ENCODE measurements at places on chromosomes 6 and 20.

DNA sequence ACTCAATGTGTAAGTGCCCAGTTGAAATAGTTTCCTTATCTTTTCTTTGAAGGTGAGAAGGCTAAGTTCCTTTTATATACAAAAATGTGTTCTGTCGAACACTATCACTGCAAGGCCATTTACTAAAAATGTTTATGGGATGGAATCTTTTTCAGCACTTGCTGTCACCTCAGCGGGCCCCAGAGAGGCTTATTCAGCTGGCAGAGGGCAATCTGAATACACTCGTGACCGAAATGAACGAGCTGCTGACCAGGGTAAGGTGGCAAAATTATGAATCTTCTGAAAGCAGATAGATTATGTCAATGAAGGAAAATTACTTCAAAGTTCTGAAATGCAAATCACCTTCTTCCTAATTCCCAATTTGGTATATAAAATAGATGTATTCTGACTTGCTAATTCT is 340.2 kb downstream of the ARHGAP18 start:
- no peak for DNase-seq

- no peak for DNase-seq
These were observed 78.4 kb downstream of the HDGFL1 start for GRCh38 chr6:22647719-22648118.

DNA sequence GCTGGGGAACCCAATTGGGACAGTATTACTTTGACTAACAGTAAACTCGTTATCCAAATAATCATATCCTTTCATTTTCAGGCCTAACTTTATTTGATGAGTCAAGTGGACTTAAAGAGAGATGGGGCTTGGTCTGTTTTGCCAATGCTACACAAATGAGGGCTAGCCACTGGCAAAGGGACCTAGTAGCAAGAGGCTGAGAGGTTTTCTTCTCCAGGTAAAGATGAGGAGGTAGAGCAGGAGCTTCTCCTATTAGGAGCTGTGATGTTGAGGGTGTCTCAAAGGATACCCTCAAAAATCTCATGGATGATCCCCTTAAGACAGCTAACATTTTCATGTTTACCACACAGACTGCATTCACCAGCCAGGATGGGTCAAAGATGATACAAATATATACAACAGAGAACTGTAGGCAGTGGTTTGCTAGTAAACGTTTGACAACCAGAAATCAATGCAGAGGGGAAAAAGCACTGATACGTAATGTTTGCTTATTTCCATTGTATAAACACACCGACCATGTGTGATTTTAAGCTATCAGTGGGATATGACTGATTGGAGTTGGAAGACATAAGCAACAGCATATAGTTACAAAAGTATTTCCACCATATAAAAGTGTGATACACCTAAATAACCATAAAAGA is 153.3 kb downstream of the IBTK start:
- no peak for DNase-seq

GRCh38 chr6:170179616-170180324 is 111.1 kb downstream of the DLL1 start:
- no peak for DNase-seq

DNA sequence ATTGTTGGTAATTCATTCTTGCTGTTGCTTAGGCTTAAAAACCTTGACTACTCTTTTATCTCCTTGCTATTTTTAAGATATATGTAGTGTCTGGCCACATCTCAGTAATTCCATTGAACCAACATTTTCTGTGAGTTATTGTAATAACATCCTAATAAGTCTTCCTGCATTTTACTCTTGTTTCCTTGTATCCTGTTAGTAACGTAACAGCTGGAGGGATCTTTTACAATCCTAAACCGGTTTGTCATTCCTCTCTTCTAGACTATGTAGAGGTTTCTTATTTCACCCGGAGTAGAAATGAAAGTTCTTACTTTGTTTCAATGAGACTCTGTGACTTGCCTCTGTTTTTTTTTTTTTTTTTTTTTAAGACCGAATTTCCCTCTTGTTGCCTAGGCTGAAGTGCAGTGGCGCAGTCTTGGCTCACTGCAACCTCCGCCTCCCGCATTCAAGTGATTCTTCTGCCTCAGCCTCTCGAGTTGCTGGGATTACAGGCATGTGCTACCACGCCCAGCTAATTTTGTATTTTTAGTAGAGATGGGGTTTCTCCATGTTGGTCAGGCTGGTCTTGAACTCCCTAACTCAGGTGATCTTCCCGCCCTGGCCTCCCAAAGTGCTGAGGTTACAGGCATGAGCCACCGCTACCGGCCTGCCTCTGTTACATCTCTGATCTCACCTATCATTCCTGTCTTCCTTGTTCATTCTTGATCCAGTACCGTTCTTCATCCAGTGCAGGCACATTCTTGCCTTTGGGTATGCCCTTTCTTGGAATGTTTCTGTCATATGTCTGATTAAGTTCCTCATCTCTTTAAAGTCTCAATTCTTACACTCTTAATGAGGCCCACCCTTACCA is 44.7 kb downstream of the NCOA3 start:
- no peak for DNase-seq

GRCh38 chr6:150272976-150273315 is 95.9 kb upstream of the IYD start:
- DNase-seq = no peak

- DNase-seq = no peak
These were observed 148.6 kb upstream of the MAN1A1 start for GRCh38 chr6:119497988-119498727.

All from GM12878 (cell line).